Left kidney (tissue), 8 donors: ENCODE measurements at places on chromosomes 3 and 15. TPM values are rescaled to one million over a fixed set of nuclear protein-coding genes. Genes with fewer than 3 reads are reported as not detected.

AGTR1 gene
- polyA plus RNA-seq, result 19.2 TPM

GRCh38 chr3:9316881-9317361, 45.9 kb upstream of the THUMPD3 start:
- peak; percentile 66 for DNase-seq

- DNase-seq, result no peak
Measured at GRCh38 chr3:179651687-179652446, 973 bp upstream of the USP13 start.

TTLL13 gene
- 0.45 TPM for polyA plus RNA-seq

DNA sequence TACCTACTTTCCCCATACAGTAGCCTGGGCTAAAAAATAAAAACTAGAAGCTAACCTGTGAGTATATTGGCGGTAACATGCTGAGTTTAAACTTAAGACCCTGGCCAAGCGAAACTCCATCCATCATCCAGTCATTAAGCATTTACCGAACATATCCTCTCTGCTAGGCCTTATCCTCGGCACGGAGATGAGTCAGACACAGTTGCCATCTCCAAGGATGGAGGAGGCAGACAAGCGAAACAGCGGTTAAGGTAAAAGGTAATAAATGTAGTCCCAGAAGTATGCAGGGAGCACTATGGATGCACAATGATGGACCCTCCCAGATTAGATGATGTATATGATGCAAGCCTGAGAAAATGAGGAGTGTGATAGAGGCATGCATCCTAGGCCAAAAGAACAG, 143.6 kb downstream of the RYR3 start:
- no peak for DNase-seq

RASL12 gene
- 6.1 TPM for polyA plus RNA-seq

TMEM45A gene
- 22.1 TPM for polyA plus RNA-seq

GRCh38 chr15:73079565-73079964, 27.3 kb downstream of the NEO1 start:
- peak; percentile 20 for DNase-seq

DNA sequence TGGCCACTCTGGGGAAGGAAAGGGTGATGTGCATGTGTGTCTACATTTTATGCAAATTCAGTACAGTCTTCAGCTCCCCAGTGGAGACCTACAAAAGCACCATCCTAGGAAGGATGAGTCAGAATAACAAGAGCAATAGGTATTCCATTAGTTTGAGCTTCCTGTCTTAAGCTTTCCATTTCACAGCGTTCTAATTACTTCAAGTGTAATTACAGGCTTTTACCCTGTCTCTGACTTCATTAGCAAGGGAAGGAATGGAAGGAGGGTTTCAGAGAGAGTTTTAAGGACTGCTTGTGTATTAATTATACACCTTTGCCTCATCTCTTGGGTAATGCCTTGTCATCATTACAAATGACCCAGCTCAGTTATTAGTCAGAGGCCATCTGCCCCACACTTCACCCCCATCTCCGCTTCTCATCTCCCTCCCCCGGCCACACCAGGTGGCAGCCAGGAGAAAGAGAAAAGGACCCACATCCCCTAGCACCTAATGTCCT, 202.8 kb upstream of the MRPL3 start:
- DNase-seq, result no peak

GRCh38 chr15:100995471-100996430, 76.6 kb downstream of the LRRK1 start:
- DNase-seq, result no peak

PLSCR5 gene
- not detected for polyA plus RNA-seq

GRCh38 chr3:134650431-134651346, at the start of gene KY:
Gene KY, minus strand, starts transcription at chr3:134651022. Its CDS starts 62 bp downstream, at chr3:134650960.
- DNase-seq, result peak; percentile 52

GRCh38 chr3:46639221-46639620, 26.9 kb downstream of the FAM240A start:
- no peak for DNase-seq

SAXO2 gene
- polyA plus RNA-seq, result 8.0 TPM

GRCh38 chr3:29618395-29619282, 337.8 kb downstream of the RBMS3 start:
- DNase-seq, result no peak

- DNase-seq, result no peak
Measured at GRCh38 chr3:48899273-48899672, 591 bp upstream of the SLC25A20 start.

DNA sequence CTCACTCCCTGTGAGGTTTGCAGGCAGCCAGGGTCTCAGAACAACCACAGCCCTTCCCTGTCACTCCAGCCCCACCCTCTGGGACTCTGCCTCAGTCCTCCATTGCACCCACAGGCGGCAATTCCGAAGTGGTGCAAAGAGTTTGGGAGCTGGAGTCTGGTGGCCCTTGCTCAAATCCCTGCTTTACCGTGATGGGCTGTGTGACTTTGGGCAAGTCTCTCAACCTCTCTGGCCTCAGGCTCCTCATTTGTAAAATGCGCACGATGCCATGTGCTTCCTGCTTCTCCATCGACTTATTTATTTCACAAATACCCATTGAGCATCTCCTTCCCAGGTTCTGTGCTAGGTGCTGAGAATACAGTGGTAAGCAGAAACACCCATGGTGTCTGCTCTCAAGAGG, 7.3 kb upstream of the ATP2B2 start:
- DNase-seq, result no peak

DNA sequence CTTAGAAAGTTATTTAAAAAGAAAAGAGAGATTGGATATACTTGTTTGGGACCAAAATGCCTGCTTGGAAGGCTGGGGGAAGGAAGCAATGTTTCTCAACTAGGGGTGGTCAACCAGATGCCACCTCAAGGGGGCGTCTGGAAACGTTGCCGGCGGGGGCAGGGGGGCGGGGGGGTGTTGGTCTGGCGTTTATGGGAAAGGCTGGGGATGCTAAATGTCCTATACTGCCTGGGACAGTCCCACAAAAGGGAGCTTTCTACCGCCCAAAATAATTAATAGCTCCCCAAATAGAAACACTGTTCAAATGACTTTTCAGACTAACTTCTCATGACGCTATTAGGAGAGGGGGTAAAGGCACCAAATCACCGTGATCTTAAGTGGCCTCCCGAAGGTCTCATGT, 2.2 kb downstream of the POLG start:
- DNase-seq, result no peak

DNA sequence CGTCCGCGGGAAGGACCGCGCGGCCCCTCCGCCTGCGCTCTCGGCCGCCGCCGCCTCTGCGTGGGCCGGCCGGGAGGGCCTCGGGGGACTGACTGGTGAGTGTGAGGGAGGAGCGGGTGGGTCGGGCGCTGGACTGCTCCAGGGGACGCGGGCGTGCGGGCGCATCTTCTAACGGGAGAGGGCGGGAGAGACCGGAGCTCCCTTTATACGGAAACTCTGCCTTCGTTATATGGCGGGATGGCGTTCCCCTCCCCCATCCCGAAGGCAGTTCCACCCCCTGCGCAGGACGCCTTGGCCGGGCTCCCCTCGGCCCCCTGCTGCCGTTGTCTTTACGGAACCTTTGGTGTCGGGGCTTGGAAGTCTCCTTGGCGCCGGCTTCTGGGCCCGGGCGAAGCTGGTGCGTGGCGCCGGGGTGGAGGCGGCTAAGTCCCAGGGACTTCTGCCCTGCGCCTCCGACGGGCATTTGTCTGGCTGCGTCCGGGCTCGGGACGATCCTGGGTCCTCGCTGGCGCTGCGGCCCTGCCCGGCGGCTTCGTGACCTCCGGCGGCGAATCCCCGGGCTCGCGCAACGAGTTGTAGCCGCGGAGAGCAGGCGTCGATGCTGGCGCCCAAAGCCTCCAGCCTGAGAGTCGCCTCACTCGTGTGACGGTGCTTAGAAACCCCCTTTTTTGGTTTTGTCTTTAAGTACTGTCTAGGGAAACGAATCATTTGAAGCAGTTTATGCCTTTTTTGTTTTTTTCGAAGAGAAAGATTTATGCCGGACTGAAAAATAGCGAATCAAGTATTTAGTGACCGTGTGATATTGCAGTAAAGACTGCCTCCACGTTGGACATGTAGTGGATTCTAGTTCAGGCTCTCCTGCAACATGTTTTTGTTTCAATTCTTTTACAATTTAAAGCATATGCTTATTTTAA, 623 bp downstream of the ZNF639 start:
- DNase-seq, result peak; percentile 57

DNA sequence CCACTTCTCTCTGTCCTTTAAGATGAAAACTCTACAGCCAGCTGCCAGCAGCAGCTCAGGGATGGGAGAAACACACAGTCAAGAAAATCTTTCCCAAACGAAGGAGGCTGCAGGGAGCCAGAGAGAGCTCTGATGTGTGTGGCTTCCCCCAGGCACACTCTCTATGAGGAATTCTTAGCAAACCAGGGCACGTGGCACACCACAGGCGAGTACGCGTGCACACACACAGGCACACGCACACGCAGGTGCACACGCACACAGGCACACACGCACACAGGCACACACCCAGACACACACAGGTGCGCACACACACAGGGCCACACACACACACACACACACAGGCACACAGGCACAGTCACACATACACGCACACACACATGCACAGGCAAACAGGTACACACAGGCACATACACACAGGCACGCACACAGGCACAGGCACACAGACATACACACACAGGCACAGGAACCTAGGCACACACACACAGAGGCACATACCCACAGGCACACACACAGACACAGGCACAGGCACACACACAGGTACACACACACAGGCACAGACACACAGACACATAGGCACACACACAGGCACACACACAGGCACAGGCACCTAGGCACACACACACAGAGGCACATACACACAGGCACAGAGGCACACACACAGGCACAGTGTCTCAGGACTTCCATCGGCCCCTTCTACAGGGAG, 91.5 kb upstream of the ATP2B2 start:
- no peak for DNase-seq

GRCh38 chr3:147816752-147817151, 407.6 kb downstream of the ZIC1 start:
- DNase-seq, result peak; percentile 80

ATP10A gene
- polyA plus RNA-seq, result 4.1 TPM

DNA sequence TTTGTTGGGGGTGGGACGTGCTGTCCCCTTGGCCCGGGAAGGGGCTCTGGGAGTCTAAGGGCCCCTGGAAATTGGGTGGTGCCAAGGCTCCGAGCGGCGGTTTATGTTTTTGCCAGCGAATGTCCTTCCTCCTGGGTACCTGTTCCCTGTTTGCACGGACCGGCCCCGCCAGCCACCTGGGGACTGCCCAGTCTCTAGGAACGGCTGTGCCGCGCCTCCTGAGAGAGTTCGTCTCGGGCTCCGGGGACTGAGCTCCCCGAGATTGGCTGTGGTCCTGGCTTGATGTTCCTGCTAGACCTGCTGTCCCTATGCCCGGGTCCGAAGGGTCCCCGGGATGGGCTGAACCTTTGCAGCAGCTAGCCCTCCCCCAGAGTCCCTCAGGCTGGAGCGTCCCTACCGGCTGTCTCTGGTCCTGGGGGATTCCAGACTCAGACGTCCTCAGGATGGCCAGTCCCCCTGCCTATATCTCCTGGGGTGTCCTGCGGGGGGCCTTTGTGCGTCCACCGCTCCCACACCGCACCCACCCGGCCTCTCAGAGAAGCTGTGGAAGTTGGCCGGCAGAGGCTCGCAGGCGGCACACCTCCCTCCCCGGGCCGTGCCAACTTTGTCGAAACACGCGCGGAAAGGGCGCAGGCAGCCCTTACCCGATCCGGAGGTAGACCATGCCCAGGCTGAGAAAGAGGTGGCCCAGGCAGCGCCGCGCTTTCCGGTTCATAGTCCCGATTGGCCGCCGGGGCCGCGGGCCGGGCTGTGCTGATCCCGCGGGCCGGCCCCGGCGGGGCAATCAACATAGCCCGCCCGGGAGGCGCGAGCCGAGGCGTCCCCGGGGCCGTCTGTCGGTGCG, 547 bp downstream of the WNT7A start:
- no peak for DNase-seq

- DNase-seq, result no peak
Measured at GRCh38 chr3:67884345-67884744, 229.9 kb upstream of the SUCLG2 start.

DNA sequence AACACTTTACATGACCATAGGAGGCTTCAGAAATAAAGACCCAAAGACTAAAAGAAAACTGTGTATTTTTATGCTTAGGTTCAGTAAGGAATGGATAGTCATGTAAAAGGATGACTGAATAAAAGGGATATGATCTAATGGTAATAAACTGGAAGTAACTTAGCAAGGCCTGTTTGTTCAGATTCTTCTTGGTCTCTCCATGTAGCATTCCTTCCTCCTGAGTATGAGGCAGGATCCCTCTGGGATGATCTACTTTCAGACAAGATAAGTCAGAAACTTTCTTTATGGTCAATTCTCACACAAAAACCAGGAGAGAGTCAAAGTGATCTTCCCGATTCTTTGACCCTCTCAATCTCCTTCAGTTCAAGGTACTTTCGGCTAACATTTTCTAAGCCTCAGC, 340.8 kb upstream of the DCBLD2 start:
- DNase-seq, result no peak

DNA sequence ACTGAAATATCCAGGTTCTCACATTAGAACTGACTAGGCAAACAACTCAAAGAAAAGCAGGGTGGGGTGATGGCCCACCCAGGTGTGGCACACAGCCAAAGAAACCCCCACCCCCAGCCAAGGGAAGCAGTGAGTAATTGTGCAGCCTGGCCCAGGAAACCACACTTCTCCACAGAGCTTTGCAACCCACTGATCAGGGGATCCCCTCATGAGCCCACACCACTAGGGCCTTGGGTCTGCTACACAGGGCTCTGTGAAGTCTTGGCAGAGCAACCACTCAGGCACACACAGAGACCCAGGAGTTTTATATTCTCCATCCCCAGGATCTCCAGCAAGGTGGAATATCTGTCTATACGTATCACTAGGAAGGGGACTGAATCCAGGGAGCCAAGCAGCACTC, 22.2 kb upstream of the TRIM42 start:
- DNase-seq, result no peak

DNA sequence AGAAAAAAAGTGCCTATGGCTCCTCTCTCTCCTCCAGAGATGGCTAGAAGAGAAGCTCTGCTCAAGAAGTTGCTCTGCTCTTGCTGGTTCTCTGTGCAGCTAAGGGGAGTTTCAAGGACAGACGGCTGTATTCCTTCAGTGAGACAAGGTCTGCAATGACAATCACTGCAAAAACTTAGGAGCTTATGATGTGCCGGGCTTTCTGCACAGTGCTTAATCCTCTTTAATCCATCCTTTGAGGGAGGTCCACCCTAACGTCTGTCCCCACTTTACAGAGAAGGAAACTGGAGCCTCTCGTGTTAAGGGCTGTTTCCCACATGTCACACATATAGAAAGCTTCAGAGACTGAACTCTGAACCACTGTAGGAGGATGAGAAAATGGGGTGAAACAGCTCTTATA, 260.6 kb downstream of the MEX3B start:
- DNase-seq, result no peak

BCL2A1 gene
- polyA plus RNA-seq, result not detected

GRCh38 chr3:75171630-75172230, 492.4 kb upstream of the FRG2C start:
- peak; percentile 17 for DNase-seq

GPR62 gene
- polyA plus RNA-seq, result 0.48 TPM

- no peak for DNase-seq
Measured at GRCh38 chr3:73036694-73037591, 24.5 kb upstream of the EBLN2 start.

CORO2B gene
- polyA plus RNA-seq, result 23.0 TPM

DNA sequence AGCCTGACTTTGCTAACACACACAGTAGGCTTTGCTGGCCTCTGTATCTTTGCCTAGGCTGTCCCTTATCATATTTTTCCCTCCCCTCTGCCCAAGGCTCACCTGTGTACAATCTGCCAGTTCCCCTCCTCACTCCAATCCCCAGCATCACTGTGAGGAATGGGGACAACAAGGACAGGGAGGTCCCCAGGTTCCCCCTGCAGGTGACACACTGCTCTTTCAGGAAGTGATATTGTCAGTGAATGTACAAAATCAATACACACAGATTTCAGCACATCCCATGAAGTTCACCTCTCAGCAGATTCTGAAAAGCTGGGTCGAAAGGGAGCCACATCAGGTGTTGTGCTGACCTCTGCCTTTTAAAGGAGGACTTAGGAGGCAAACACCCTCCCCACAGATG, 177.5 kb downstream of the RAB11A start:
- DNase-seq, result no peak

NR1I2 gene
- 0.78 TPM for polyA plus RNA-seq
